Stimulated activated CD8-positive, alpha-beta memory T cell treated with anti-CD3 and anti-CD28 coated beads, Interleukin-4, amount 100 ng/mL, for 48 hours (primary cell): ENCODE measurements at places on chromosomes 7 and 10.
A peak's percentile ranks its signal among the peaks of the same experiment; 100 is the strongest.

DNA sequence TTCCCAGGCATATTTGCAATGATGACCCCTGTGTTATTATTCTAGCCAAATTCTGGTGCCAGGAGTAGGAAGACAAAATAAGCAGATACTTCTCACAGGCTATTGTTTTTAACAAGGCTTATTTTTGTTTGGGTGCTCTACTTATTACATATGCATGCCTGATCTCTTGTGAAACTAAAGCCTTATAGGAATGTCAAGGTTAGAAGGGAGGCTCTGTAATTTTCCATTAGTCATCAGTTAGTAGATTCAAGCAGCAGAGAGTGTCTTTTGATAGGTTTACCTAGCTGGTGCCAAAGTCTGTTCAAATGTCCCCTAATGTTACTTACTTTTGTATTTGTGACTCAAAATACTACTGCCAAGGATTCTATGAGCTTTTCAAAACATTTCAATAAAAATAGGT, 11.7 kb upstream of the TMEM106B start:
- DNase-seq, result no peak

DNA sequence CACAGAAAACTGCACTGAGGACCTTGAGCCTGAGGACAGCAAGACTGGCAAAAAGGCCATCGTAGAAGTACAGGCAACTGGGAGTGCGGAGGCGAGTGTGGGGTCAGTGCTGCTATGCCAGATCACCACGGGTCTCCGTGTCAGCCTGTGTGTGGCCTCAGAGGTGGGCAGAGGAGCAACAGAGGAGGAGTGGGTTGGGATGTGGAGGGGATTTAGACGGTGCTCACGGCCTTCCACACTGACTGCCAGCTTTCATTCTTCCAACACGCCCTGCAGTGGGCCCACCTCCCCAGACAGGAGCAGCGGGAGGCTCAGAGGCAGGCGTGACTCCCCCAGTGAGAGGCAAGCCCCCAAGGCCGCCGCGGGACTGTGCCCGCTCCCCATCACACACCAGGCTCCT, 17.0 kb upstream of the ZMIZ1 start:
- DNase-seq, result no peak

DNA sequence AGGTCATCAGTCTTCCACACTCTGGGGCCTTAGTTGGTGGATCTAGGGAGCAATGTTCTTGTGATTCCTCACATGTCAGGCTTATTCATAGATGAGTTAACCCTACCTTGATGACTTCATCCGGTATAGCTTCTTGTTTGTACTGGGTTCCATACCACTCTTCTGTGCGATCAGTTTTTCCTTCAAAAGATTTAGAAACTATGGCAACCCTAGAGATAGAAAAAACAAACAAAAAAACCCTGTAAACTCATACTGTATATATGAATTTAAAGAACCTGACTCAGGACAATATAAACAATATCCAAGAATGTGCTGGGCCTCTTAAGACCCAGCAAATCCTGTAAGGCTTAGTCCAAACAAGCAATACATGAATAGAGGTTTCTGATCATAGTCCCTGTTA, 83.5 kb downstream of the IDE start:
- no peak for DNase-seq

- peak; percentile 24 for DNase-seq
Measured at GRCh38 chr10:92387289-92387940, 96.4 kb downstream of the MARCHF5 start.

DNA sequence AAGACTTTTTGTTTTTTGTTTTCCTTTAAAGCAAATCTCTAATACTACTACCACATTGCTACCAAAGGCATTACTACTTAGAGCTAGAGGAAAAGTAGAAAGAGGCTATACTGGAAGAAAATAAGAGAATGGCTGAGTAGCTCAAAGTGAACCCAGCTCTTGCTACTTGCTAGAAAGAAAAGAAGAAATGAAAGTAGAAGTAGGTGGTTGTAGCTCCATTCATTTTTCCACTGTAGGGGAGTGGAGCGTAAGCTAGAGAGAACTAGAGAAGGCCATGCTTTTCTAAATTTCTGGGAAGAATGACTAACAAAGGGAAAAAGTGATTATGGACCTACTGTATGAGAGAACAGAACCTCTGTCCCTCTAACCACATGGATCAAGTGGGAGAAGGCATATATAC, 184.4 kb downstream of the PON1 start:
- DNase-seq, result no peak

DNA sequence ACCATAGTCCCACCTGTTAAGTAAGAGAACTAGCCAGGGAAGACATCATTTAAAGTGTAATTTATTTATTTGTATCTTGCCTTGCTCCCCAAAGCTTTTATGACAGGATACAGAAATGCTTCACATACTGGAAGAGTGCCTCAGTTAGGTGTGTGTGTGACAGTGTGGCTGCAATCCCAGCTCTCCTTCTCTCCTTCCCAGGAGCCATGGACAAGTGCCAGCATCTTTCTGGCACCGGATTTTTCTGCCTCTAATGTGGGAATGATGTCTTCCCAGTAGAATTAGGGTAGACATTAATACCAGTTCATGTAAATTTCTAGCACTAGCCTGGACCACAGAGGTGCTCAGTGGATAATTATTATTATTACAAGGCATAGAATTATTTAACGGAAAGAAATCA, 30.3 kb upstream of the ATXN7L1 start:
- DNase-seq, result no peak

- peak; percentile 3 for DNase-seq
Measured at GRCh38 chr7:142884286-142884640, 1.3 kb downstream of the TRPV6 start.

- no peak for DNase-seq
Measured at GRCh38 chr7:128431221-128431620, 21.4 kb upstream of the IMPDH1 start.

DNA sequence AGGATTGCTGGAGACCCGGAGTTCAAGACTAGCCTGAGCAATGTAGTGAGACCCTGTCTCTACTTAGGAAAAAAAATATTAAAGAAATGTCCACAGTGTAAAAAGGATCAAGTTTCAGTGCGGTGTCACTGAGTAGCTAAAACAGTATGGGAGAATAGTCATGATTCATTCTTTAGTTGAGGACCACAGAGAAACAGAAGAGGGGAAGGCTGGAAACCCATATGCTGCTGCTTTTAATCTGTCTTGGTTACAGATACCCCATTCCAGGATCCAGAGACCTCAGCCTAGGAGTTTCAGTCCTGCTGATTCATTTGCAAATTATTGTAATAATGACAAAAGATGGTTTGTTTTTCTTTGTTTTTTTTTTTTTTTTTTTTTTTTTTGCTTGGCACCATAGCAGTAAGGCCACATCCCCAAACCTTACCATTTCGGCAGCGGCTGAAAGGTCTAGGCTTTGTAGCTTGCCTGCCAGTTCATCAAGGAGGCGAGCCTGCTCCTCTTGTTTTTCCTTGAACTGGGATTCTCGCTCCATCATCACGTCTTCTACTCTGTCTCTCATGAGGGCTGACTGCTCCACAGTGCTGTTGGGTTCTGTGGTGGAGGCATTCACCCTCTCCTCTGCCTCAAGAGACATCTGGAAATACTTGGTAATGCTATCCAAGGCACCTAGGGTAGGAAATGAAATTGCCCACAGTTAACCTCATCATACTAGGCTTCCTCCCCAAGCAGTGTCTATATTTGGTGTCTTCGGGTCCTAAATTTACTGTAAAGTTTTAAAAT, 44.2 kb downstream of the DLD start:
- DNase-seq, result no peak
